HFFc6 (cell line): ENCODE measurements at places on chromosomes 2 and 18. TPM values are rescaled to one million over a fixed set of nuclear protein-coding genes. Genes with fewer than 3 reads are reported as not detected.

TXNDC2 gene
- total RNA-seq, result 0.14 to 0.15 TPM in 2 of 3 replicates, not detected in the other

CAPN14 gene
- total RNA-seq, result 0.11 to 0.15 TPM (median 0.14 TPM) in 3 replicates

GREB1L gene
- total RNA-seq, result 3.1 to 10.4 TPM (median 8.3 TPM) in 3 replicates

CYB5A gene
- 67.3 to 73.7 TPM (median 68.2 TPM) in 3 replicates for total RNA-seq

CREG2 gene
- total RNA-seq, result not detected in 3 replicates

STPG4 gene
- 0.19 to 0.62 TPM in 2 of 3 replicates, not detected in the other for total RNA-seq

ALPG gene
- total RNA-seq, result not detected in 2 replicates

SERPINB7 gene
- 164 to 397 TPM (median 294 TPM) in 3 replicates for total RNA-seq

UGT1A1 gene
- total RNA-seq, result not detected in 3 replicates

TMEM17 gene
- total RNA-seq, result 3.0 to 4.4 TPM (median 3.8 TPM) in 3 replicates

C2orf78 gene
- total RNA-seq, result not detected in 3 replicates
